Ovary (tissue), 10 donors: ENCODE measurements at places on chromosomes 11 and 22. TPM values are rescaled to one million over a fixed set of nuclear protein-coding genes. Genes with fewer than 3 reads are reported as not detected.

UCP3 gene
- total RNA-seq: 1.6 TPM

MYRF gene
- 23.3 TPM for total RNA-seq

OR10G7 gene
- not detected for total RNA-seq

PDGFD gene
- total RNA-seq: 131 TPM

GRCh38 chr22:42174062-42174461, 43.5 kb upstream of the CYP2D6 start:
- no peaks in the 10 kb centered on the region for H3K36me3 ChIP-seq
- DNase-seq: no peak
- H3K27ac ChIP-seq: no peak overlapping the region

DNA sequence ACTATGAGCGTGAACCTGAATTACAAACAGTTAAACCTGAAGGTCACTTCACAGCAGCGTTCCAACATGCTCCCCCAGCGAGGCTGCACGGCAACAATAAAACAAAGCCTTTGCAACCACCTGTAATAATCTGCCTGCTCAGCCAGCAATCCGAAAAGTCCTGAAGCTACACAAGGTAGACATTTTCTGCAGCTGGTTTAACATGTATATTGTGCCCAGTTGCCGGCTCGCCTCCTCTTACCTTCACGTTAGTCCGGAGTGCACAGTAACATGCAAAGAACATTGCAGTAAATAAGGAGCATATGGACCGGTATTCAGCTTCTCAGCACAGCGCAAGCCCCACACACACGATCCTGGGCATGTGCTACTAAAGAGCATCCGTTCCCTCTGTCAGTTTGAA, 704.3 kb downstream of the DLG2 start:
- DNase-seq: no peak
- H3K27me3 ChIP-seq: no peaks in the 10 kb centered on the region
- no peak overlapping the region for H3K4me3 ChIP-seq
- H3K4me1 ChIP-seq: peaks cover 4% of the 10 kb centered on the region

DNA sequence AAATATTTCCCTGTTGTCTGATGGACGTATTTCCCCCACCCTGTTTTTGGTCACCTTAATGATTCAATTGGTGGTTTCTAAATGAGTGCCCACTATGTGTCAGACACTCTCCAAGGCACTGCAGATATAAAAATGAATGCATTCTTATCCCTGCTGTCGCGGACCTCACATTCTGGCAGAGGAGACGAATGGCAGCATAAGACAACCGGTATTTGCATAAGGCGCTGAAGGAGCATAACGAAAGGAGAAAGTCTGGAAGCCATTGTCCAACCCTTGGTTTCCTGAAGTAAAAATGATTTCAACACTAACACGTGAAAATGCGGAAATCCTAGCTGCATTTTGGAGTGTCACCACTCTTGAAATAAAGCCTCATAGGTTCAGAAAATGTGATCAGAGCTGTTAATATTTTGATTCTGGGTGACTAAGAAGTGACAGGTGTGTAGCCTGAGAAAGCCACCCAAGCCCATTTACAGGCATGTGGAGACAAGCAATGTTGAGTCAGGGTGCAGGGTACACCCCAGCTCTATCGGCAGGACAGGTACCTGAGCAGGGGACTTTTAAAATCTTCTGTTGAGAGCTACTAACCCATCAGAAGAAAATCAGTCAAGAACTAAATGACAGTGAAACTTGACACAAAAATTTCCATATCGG, 10.1 kb upstream of the GAB2 start:
- H3K4me1 ChIP-seq: peaks cover 5% of the 10 kb centered on the region
- no peak overlapping the region for H3K4me3 ChIP-seq
- H3K27me3 ChIP-seq: no peaks in the 10 kb centered on the region
- H3K36me3 ChIP-seq: no peaks in the 10 kb centered on the region

- no peaks in the 10 kb centered on the region for H3K36me3 ChIP-seq
- no peak for DNase-seq
- H3K27me3 ChIP-seq: no peaks in the 10 kb centered on the region
- no peak overlapping the region for H3K4me3 ChIP-seq
These were observed 45.9 kb downstream of the MN1 start for GRCh38 chr22:27755521-27756211.

DNA sequence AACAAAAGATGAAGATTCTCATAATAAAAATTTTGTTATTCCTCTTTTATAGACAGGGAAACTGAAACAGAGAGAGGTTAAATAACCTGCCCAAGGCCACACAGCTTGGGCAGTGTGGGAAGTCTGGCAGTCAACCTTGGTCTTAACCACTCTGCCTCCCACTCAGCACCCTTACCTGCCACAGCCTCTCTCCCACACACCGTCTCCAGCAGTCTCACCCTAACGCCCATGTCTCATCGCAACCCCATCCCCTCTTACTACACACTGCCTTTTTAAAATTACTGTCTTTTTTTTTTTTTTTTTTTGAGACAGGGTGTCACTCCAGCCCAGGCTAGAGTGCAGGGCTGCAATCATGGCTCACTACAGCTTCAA, 25.0 kb downstream of the ARRB1 start:
- peaks cover 7% of the 10 kb centered on the region for H3K4me1 ChIP-seq
- no peak overlapping the region for H3K4me3 ChIP-seq
- H3K27me3 ChIP-seq: no peaks in the 10 kb centered on the region
- no peak overlapping the region for H3K27ac ChIP-seq
- no peaks in the 10 kb centered on the region for H3K36me3 ChIP-seq

DNA sequence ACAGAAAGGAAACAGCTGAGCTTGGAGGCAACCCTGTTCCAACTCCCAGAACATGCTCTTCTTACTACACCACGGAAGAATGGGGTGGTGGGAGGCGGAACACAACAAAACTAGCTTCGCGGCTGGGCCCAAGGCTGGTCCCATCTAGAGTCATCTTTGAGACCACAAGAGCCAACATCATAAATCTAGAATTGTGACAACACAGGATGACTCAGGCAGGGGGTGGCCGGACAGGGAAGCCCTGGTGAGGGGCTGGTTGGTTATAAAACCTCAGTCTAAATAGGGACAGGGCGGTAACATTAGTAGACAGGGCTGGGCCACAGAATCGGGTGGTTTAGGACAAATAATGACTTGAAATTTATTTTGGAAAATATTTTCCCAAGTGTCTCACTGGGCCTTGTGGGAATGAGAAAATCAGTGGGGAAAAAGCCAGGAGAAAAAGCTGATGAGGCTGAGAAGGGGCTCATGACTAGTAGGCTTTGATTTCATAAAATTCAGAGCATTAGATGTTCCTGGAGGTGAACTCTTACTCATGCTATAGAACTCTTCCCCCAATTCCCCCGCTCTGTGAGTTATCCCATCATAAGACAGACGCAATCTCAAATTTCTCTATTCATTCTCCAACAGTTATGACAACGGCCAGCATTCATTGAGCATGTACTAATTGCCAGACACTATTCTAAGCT, 151.8 kb upstream of the TIMP3 start:
- H3K27me3 ChIP-seq: no peaks in the 10 kb centered on the region
- H3K4me1 ChIP-seq: no peaks in the 10 kb centered on the region
- no peaks in the 10 kb centered on the region for H3K36me3 ChIP-seq
- no peak overlapping the region for H3K27ac ChIP-seq

DNA sequence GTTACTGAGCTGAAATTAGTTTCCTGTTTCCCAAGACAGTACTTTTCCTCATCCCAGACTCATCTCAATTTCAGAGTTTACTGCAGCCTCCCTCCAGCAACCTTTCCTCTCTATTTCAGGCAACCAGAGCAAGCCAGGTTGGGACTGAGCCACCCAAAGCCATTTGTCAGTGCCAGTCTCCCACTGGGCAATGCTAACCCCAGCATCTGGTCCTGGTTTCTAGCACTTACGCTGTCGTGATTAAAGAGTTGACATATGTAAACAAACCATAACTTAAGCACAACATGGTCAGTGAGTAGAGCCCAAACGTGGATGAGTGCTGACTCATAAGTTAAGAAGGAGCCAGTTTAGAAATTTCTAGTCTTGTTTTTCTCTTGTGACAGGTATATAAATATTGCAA, 119.6 kb upstream of the BLID start:
- H3K27me3 ChIP-seq: no peaks in the 10 kb centered on the region
- H3K27ac ChIP-seq: no peak overlapping the region
- no peak overlapping the region for H3K4me3 ChIP-seq
- DNase-seq: no peak
- H3K36me3 ChIP-seq: no peaks in the 10 kb centered on the region

GRCh38 chr11:46760429-46761128, 41.6 kb downstream of the F2 start:
- H3K36me3 ChIP-seq: no peaks in the 10 kb centered on the region
- no peaks in the 10 kb centered on the region for H3K27me3 ChIP-seq
- no peak overlapping the region for H3K4me3 ChIP-seq
- H3K27ac ChIP-seq: no peak overlapping the region
- no peaks in the 10 kb centered on the region for H3K4me1 ChIP-seq
- no peak for DNase-seq

DNA sequence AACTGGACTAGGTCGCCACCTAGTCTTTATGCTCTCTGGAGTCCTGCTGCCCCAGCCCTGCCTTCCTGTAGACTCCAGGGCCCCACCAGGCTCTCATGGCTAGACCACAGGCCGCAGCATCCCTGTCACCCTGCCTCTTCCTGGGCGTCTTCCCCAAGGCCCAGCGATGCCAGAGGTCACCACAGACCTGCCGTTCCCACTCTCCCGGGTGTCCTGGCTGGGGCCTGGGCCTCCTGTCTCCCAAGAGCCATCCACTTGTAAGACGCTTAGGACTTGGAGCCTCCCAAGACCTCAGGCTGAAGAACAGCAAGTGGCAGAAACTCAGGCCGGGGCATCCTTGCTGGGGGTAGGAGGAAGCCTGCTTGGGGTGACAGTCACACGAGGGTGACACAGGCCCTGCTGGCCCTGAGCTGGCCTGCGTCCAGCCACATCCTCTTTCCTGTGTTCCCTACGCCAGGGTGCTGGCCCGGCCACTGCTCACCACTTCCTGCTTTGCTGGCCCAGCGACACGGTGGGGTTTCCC, 2.0 kb upstream of the TCIRG1 start:
- H3K4me1 ChIP-seq: peaks cover 17% of the 10 kb centered on the region
- H3K36me3 ChIP-seq: no peaks in the 10 kb centered on the region

DNA sequence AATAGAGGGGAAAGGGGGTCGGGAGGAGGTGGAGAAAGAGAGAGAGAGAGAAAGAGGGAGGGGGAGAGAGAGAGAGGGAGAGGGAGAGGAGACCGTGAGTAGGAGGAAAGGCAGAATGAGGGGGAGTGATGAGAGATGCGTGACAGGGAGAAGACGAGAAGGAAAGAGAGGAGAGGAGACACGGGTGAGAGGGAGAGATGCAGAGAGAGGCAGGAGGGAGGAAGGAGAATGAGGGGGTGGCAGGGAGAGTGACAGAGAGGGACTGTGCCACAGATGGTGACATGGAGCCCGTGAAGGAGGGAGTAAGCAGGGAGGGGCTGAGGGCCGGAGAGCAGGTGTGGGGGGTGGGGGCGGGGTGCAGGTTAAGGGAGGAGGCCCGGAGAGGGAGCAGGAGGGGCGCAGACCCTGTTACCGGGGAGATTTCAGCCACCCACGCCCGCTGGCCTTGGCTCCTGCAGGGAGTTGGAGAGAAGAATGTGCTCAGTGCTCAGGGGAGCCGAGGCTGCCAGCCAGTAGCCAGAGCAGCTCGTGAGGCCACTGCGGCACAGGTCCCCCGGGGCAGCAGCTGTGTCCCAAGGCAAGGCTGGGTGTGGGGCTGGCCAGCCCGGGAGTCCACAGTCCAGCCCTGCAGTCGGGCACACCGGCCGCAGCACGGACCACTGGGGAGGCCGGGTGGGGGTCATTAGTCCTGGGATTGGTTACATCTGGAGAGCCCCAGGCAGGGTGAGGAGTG, at the start of gene SSTR3:
SSTR3 (minus strand) TSS at position 304 of the 733 bp plus-strand sequence. CDS start 4,674 bp downstream, outside the sequence.
- peaks cover 8% of the 10 kb centered on the region for H3K4me1 ChIP-seq
- H3K27ac ChIP-seq: peak within 1 kb of the TSS; percentile 64
- no peaks in the 10 kb centered on the region for H3K36me3 ChIP-seq

DNA sequence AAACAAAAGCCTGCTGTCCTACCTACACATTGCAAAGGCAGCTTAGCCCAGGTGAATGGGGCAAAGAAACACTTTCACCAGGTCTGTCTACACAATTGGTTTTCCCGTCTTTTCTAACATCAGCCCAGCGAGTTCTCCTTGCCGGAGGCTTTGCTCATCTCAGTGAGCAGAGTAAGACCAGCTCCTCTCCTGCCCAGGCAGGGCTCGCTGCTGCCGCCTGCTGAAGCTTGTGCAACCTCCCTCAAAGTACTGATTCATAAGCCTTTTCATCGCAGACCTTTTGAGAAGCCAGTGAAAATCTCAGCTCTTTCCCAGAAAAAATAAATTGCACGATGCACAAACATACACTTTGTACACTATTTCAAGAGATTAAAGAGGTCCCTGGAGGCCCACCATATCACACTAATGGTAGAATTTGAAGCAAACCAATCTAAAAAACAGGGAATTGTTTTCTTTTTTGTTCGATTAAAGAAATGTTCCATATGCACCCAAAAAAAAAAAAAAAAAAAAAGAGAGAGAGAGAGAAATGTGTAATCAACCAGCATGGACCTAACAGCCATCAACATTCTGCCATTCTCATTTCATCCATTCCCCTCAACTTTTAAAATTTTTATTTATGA, 328.1 kb upstream of the MPPED2 start:
- H3K4me3 ChIP-seq: no peak overlapping the region
- H3K27ac ChIP-seq: no peak overlapping the region
- no peaks in the 10 kb centered on the region for H3K4me1 ChIP-seq
- DNase-seq: peak; percentile 21
